ENCODE measurements at places on chromosomes 4 and X.

- DNase-seq: no peak
These were observed 6.8 kb downstream of the HTT-AS start for GRCh38 chr4:3067473-3068001.

DNA sequence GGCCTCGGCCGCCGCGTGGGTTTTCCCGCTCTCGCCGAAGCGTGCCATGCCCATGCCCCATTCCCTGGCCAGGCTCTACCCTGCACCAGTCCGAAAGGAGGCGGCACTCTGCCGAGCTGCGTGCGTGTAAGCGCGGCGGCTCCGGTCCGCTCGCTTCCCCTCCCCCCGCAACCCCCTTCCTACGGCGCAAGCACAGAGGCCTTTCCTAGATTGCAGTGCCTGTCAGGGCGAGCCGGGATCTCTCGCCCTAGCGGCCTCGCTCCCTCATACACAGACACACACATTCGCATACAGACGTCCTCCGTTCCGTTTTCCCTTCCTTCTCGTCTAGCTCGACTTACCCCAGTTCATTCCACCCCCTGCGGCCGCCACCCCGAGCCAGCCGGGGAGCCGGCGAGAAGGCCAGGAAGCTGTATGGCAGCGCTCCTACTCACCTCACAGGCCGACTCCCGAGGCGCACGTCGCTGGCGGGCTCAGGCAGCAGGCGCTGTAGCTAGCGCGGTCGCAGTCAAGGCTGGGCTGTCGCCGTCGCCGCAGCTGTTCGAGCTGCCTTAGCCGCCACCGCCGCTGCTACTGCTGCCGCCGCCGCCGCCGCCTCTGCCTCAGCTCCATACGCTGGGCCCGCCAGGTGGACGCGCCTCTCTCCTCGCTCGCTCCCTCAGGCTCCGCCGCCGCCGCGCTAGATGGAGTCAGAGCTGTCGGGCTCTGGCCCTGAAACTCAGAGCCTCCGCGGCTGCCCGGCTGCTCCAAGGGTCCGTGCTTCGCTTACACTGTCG is 615 bp downstream of the NEXMIF start:
- no peak for DNase-seq

DNA sequence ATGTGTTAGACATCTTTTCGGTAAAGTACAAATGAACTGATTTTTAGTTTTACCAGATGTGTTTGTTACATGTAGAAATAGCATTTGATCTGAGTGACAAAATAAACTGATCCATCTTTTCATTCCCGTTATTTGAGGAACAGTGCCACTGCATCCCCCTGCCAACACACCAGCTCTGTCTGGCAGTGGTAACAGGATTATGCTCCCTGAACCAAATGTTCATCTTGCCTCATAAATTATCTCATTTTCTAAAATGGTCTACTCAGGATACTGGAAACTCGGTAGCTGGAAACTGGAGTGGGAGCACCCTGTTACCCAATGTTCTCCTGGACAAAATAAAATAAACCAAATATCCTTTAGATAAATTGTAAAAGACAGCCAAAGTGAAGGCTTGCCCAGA is 171.6 kb downstream of the FAT4 start:
- DNase-seq: no peak

DNA sequence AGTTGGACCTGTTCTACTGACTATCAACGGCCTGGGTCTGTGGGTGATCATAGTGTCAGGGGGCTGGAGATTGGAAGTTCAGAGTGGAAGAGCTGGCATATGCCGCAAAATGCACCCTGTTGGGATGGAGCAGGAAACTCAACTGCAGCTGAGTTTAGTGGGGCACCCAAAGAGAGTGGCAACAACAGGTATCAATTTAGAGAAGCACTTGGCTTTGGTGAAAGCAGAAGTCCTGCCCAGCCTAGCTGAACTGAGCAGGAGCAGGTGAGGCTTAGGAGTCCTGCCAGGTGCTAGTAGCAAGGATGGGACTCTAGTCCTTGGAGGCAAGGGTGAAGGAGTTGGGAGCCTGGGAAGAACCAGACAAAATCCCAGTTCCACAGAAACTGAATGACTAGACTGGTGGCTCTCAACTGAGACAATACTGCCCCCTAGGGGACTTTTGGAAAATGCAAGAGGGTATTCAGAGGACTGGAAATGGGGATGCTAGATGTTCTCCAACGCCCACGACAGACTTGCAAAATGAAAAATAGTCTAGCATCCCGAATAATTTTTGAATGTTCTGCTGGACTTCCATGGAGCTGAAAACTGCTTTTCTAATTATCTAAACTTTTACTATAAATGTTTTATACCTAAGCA is 49.4 kb downstream of the RTL9 start:
- peak; percentile 34 for DNase-seq

DNA sequence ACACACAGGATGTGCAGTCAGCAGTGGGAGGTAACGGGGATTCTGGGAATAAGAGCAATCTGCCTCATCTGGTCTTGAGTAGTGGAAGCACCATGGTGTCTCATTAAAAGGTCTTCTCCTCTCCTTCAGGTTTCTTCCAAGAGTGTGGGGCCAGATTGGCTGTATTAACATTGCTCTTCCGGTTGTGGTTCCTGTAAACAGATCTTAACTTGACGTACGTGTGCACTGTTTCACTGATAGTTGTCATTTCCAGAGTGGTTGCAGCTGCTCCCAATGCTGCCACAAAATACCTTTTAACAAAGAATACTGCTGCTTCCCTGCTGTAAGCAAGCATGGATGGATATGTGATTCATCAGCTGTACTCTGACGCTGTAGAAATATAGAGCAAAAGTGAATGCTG is 1443.4 kb upstream of the TENM3 start:
- DNase-seq: no peak

- no peak for DNase-seq
These were observed 383 bp downstream of the PCYT1B start for GRCh38 chrX:24646745-24647182.

GRCh38 chr4:110597582-110597981 is 25.3 kb downstream of the PITX2 start:
- no peak for DNase-seq

GRCh38 chr4:185119927-185120630 is 23.0 kb upstream of the SLC25A4 start:
- no peak for DNase-seq

DNA sequence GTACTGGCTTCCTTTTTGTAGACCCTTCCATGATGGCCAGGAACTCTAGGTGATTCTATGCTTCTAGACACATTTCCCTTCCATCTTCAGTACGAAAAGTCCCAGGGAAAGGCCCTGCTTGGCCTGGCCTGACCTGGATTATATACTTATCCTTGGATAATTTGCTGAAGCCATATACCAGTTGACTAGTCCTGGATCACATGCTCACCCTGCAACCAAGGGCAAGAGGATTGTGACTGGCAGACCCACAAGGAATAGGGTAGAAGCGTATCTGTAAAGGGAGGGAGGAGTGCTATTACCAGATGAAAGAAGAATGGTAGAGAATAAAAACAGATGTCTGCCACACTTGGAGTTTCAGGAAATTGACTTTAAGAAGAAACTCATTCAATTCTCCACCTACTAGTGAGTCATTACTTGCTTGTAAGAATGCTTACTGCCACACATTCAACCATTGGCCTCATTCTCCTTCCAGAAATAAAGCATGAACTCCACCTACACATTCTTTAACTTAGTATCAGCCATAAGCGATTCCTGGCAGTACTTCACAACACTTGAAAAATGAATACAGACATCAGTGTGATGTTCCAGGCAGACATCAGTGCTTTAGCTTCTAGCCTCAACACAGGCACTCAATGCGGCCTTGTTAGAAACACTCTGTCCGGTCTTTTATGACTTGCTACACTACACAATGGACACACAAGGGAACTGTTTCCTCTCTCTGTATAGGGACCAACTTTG is 141.8 kb downstream of the CBR4 start:
- DNase-seq: no peak

DNA sequence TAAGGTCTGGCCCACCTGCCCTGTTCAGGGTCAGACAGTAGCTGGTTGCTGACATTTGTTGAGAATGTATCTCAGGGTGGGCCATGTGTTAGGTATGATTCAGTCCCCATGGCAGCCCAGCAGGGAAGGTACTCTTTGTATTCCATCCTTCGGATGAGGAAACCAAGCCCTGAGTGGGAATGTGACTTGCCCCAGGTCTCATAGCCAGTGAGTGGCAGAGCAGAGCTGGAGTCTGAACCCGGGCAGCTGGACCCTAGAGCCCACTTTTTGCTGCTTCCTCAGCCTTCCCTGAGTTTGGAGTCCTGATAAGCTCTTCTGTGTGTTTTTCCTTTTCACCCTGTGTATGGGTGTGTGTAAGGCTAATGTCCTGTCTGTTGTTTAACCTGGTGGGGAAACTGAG is 21.6 kb upstream of the UBA1 start:
- DNase-seq: no peak

- no peak for DNase-seq
These were observed 32.4 kb upstream of the KIT start for GRCh38 chr4:54625391-54625790.

DNA sequence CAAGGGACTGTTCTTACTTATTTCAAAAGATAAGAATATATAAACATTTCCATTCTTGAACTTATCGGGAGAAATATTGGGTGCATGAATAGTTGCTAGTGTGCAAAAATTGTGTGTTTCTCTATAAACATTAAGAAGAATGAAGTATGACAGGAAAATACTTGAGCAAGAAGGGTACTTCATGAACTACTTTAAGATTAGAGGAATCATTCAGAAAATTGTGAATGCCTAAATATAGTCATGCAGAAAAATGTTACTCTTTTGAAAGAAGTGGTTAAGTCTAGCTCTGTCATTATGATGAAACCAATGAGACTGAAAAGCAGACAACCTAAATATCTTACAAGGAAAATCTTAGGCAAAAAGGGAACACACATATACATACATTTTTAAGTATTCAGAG is 207.8 kb upstream of the PCDH18 start:
- no peak for DNase-seq

All from NCI-H1436 treated with DMSO at 0.1 percent for 48 hours (cell line).